ENCODE measurements at places on chromosomes 4 and X.

- DNase-seq, result no peak
Measured at GRCh38 chrX:140354431-140355120, 150.3 kb downstream of the SOX3 start.

DNA sequence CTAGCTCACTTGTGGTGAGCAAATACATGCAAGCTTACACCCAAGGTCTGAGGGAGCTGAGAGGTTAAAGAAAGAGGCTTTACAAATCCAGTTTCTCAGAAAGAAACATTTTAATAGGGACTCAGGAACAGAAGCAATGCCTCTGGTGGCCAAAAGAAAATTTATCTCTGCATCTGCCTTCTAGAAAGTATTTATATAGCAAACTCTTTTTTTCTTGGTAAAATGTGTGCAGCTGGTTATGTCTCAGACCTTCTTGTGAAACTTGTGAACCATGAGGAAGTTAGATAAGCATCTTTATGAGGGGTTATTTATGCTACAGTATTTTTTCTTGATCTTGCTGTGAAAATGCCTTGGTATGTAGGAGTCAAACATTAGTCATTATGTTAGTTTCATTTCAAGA, 48.5 kb upstream of the CYSLTR1 start:
- no peak for DNase-seq

DNA sequence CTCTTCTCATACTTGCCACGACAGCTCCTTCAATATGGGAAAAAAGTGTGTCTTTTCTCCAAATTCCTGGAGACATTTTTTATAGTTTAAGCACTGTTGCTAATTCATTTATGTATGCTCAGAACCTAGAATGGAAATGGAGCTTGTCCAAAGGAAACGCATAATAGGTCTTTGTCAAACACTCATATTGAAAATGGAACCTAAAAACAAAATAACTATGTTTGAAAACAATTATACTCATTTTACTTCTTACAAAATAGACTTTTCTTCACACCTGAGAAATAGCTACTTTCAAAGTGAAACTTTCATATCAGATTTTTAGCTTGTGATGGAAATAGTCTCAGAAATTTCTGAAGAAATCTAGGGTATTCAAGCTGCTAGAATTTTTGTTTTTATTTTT, 529.7 kb upstream of the BOD1L1 start:
- no peak for DNase-seq

DNA sequence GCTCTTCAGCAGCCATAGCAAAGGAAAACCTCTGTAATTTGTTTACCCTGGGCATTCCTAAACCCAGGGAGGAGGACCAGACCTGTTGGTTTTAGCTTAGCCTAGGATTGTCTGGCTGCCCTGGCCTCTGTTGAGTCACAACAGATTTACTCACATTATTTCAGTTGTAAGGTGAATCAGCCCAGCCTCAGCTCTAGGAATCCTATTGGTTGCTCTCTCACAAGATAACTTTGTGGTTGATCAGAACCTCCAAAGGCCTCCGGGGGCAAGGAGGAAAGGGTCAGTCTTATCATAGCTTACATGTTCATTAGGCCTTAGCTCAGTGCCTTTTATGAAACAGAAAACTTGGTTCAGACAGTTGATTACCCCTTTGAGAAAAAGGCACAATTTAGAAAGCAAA, 41.0 kb downstream of the PDK3 start:
- DNase-seq, result no peak

GRCh38 chrX:54029529-54030143, 14.6 kb downstream of the PHF8 start:
- no peak for DNase-seq

DNA sequence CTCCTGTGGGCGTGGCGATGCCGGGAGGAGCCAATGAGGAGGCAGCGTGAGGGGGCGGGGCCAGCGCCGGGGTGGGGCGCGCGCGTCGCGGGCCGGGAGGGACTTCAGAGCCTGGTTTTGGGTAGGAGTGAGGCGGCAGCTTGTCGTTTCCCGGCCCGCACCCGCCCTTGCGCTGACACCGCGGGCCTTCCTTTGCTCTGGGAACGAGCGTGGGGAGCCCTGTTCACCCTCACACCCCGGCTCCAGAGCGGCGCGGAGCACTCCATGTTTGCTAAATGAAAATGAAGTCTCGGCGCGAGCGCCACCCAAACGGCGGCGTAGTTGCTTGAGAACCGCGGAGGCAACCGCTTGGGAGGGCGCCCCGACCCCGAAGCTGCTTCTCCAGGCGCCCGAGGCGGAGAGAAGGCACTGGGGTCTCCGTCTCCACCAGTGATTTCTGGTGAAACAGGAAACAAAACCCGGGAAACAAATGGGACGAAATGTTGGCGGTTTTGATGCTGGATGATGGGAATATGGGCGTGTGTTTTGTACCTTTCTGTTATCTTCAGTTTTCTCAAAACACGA, 497 bp upstream of the GRPEL1 start:
- DNase-seq, result no peak

DNA sequence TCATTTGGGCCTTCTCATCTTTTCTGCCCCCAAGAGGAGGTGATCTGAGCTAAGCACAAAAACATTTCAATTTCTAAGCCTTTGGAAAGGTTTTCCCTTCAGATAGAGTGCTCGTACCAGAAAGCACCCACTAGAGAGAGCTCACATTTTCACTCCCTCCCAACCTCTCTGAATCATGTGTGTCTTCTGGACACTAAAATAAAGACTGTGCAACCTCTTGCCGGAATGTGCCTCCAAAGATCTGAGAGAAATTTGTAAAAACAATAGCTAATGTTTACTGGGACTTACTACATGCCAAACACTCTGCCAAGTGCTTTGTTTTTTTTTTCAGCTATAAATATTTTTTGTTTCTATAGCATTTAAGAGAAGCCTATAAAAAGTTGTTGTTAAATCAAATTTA, 120.6 kb upstream of the LNX1 start:
- no peak for DNase-seq

DNA sequence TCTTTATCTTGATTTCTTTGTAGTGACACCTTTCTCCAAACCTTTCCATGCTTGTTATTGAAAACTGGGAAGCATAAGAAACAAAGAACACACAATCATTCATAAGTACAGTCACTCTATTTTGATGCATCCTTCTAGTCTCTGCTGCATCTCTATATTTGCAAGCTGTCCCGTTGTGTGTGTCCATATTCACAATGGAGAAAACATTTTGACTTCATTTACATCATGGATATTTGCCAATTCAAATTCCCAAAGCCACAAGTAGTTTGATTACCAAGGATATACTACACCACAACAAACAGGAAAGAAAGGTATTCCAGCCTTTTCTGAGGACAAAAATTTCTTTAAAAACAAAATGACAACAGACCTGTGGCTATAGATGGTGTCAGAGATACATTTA, 673.8 kb downstream of the STIM2 start:
- DNase-seq, result no peak

DNA sequence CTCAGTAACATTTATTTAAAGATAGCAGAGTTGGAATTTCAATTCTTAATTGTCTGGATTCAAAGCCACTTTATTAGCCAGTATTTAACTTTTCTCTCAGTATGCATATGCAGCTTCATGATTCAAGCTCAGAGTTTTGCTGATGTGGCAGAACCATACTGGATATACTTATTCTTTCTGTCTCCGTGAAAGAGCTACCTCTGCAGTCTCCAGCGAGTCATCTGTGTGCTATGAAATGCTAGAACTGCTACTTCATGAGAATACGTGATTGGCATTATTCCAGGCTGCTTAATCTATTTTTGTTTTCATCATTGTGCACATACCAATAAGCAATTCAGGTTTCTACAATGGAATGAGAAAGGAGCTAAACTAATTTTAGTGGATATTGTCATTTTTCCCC, 743.7 kb downstream of the C4orf33 start:
- DNase-seq, result no peak

DNA sequence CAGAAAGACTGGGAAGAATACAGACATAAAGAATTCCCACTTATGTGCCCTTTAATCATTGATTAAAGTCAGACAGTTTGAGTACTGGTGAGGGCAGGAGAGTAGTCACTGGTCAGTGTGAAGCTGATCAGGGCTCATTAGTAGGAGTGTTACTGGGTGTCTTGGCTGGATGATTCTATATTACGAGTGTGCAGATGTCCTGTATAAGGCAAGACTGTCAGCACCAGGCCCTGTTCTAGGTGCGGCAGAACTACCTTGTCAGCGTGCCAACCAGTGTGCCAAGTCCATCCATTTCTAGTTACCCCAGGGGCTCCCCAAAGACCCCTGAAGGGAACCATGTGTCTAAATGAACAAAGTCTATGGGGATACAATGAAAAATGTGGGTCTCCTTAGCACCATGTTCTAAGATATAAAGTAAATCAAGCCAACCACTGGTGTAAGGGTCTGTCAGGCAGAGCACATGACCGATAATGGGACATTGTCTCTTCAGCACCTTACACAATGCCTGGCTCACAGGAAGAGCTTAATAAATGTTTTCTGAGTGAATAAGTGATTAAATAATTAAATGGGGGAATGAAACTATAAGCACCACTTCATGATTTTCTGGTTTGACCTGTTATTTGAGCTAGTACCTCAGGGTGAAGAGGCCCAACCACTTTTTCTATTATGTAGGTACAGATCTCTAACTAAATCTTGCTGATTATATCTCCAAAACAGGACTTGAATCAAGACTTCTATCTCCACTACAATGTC, 205.0 kb downstream of the CAMK2D start:
- no peak for DNase-seq

GRCh38 chrX:94830717-94831116, 1156.7 kb downstream of the FAM133A start:
- DNase-seq, result no peak

DNA sequence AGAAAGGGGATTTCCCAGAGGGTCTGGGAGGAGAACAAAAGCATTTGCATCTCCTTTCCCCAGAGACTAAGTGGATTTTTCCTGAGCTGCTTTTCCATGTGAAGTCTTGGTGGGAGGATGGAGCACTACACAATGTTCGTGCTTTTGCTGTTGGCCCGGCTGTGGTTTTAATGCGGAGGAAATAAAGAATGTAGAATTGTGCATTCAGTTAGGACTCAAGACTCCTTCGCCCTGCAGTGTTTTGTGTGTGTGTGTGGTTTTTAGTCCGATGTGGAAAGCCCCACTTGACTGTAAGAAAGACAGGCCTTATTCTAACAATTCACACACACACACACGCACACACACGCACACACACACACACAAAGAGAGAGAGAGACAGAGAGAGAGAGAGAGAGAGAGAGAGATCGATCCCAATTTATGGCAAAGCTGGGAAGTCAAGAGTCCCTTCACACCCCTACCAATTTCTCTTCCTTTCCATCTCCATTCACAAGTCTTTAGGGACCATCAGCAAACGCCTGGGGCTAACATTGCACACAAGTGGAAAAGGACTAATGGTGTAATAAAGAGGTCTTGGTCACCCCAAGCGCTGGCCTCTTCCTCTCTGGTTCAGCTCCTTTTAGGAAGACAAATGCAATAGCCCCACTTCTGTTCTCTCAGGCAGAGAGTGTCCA, 44.2 kb downstream of the CLDN34 start:
- DNase-seq, result no peak

DNA sequence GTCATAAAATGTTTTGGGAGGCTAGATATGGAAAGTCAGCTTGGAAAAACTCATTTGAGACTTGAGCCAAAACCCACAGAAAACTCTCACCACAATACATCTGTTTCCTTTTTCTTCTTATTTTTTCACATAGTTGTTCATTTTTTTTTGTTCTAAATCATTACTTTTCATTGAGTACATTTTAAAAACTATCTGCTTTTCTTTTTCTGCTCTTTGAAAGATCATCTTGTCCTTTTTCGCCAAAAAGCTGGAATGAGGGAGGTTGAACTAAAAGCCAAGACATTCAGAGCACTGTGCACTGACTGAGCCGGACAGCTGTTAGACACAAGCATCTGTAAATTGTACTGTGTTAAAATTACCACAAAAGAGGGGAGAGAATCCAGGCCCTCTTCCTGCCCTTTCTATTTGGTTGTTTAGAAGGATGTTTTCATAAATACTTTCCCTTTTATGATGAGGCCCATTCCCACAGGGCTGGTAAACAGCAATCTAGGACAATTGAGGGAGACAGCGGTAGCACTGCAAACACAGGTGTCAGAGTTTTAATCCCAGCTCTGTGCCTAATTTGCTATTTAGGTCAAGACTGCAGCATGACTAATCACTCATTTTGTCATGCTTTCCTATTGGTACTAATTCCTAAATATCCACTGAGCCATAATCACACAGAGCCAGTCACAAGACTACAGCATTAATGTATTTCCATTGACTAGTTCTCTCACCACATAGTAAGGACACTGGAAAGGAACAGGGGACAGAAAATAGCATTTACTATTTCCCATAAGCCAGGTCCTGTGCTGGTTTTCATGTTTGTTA, 7.3 kb upstream of the RNF150 start:
- DNase-seq, result no peak

DNA sequence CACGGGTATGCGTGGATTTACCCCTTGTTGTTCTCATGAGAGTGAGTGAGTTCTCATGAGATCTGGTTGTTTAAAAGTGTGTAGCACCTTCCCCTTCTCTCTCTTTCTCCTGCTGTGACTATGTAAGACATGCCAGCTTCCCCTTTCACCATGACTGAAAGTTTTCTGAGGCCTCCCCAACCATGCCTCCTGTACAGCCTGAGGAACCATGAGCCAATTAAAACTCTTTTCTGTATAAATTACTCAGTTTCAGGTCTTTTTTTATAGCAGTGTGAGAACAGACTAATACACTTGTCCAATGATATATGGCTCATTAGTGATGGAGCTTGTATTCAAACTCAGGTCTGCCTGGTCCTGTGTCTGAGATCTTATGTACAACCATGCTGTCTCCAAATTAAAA, 28.5 kb upstream of the RTL3 start:
- peak; percentile 53 for DNase-seq

- no peak for DNase-seq
Measured at GRCh38 chrX:108415891-108416290, 22.3 kb downstream of the COL4A6 start.

- no peak for DNase-seq
Measured at GRCh38 chrX:123173833-123174232, 10.2 kb upstream of the GRIA3 start.

GRCh38 chr4:118173956-118174725, 139.9 kb downstream of the NDST3 start:
- DNase-seq, result no peak

DNA sequence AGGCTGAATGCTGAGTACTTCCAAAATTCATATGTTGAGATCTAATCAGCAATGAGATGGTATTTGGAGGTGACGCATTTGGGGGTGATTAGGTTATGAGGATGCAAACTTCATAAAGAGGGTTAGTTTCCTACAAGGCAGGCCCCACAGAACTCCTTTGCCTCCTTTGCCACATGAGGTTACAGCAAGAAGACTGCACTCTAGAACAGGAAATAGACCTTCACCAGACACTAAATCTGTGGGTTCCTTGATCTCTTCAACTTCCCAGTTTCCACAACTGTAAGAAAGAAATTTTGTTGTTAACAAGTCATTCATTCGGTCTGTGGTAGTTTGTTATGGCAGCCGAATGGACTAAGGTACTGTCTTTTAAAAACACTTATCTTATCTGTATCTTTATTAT, 681.9 kb upstream of the HS3ST1 start:
- DNase-seq, result no peak

Measured in GM12864 (cell line).